NCI-H1105 (cell line): ENCODE measurements at places on chromosomes 2 and 18.

DNA sequence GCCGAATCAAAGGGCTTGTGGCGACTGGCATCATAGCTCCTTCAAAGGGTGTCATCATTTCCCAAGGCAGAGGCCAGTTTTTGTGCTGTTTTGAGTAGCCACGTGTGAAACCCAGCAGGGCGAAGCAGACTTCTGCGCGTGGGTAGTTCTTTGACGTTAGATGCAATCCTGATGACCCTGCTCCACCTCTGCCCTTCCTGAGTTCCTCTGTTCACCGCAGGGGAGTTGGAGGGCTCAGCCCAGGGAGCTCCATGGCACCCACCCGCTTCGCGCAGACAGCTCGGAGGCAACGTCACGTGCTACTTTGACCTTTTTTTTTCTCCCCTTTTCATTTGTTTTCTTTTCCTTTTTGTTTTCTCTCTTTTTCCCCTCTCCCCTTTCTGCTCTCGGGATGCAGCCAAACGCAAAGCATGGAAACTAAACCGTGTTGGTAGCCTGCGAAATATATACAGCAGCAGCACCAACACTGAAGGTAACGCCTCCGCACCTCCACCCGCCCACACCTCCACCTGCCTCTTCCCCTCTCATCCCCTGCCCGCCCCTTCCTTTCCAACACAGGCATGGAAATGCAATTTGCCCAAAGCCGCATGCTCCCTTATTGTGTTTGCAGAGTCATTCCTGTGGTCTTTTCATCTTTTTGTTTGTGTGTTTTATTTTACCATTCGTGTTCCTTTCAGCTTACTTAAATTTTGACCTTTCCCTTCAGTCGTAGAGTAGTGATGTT, 153.6 kb downstream of the GBX2 start:
- no peak for DNase-seq

GRCh38 chr2:214103276-214104001, 307.4 kb upstream of the VWC2L start:
- peak; percentile 90 for DNase-seq

DNA sequence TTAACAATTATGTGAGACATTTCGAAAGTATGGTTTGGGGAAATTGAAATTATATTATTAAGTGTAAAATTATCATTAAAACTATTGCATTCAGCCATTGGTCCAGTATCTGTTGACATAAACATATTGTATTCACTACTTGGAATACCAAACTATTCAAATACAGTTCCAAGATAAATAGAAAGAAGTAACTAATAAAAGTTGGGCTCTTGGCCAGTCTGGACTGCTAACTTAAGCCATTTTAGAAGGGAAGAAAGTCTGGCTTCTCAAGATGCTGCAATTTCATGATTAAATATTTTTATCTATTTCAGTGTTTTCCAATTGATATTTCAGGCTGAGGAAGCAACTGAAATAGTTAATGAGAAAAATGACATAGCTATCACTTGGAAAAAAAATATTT, 109.8 kb upstream of the CHRNA1 start:
- no peak for DNase-seq

- no peak for DNase-seq
These were observed 714 bp downstream of the RPIA start for GRCh38 chr2:88692187-88692586.

- DNase-seq, result no peak
These were observed 66.4 kb downstream of the UBE2E3 start for GRCh38 chr2:181046833-181047232.

- DNase-seq, result no peak
These were observed 168.7 kb downstream of the SETBP1 start for GRCh38 chr18:44849361-44849760.

- peak; percentile 46 for DNase-seq
These were observed 11.4 kb upstream of the DTNB start for GRCh38 chr2:25684577-25685473.

- DNase-seq, result no peak
These were observed 45.6 kb upstream of the ITGAV start for GRCh38 chr2:186544255-186544675.

DNA sequence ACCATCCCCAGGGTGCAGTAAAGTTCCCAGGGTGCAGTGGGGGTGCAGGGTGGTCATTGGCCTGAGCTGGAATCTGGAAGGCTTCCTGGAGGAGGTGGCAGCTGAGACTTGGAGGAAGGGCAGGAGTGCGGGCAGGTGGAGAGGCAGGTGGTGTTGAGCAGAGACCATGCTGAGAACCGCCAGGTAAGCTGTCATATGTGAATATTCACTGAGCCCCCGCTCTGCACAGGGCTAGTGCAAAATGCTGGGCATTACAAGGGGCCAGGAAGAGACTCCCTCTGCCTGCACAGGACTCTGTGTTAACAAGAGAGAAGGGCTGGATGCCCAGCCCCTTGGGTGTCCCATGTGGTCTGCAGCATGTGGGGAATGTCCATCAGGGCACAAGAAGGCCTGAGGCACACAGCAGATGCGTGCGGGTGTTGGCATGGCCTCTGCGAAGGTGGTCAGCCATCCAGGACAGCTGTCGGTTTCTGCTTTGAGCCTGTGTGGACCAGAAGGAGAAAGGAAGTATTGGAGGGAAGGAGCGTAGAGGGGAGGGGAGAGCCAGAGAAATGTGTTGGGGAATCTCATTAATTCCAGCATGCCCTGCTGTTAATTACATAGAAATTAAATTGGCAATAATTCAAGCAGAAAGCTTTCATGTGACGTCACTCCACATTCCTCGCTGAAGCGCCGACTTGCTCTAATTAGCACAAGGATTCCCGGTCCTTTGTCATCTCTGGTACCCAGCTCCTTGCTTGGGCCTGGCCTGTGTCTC, 62.8 kb upstream of the OTOS start:
- no peak for DNase-seq

- no peak for DNase-seq
These were observed 147.3 kb downstream of the GREB1L start for GRCh38 chr18:21389283-21389682.

DNA sequence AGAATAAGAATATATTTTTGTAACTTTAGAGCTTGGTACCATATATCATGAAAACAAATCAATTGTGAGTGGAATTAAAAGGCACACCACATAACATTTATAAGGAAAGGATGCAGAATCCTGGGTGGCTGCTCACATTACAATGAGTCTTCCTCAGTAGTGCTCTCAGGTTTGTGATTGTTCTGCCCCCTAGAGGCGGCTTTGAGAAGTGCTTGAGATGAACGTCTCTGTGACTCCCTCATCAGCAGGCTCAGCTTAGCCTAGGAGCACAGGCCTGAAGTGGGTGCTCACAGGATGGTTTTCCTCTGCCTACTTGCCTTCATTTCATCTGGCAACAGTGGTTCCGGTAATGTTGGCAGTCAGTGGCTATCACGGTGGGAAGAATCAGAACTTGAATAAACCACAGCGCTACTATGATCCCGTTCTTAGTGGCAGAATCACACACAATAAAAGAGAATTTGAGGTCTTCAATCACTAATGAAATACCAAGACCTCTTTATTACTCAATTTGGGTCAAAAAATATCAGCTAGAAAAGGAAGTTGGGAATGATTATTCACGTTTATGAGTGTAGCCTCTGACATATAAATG, 38.1 kb upstream of the B4GALT6 start:
- peak; percentile 58 for DNase-seq

DNA sequence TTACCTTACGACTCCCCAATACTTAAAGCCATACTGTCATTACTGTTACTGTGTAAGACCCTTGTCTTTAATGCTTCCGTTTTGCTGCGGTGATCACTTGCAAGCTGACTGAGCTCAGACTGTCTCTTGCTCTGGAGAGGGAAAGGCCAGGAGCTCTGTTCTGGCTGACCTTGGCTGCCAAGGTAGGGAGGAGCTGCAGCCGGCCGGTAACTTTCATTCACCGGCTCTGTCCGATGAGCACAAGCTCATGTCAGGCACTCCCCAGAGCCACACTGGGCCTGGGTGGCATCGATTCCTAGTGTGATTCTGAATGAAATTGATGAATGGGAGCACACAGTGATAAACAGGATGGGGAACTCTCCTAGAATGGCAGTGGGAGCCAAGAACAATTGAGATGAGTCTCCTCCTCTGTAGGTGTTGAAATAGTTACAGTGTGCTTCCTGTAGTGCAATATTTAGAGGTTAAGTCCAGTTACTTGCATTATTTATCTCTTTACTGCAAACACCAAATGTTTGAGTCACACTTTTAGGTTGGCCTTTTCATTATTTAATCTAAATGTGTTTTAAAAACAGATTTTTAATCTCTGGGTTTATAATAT, 100.9 kb downstream of the ATP9B start:
- no peak for DNase-seq

DNA sequence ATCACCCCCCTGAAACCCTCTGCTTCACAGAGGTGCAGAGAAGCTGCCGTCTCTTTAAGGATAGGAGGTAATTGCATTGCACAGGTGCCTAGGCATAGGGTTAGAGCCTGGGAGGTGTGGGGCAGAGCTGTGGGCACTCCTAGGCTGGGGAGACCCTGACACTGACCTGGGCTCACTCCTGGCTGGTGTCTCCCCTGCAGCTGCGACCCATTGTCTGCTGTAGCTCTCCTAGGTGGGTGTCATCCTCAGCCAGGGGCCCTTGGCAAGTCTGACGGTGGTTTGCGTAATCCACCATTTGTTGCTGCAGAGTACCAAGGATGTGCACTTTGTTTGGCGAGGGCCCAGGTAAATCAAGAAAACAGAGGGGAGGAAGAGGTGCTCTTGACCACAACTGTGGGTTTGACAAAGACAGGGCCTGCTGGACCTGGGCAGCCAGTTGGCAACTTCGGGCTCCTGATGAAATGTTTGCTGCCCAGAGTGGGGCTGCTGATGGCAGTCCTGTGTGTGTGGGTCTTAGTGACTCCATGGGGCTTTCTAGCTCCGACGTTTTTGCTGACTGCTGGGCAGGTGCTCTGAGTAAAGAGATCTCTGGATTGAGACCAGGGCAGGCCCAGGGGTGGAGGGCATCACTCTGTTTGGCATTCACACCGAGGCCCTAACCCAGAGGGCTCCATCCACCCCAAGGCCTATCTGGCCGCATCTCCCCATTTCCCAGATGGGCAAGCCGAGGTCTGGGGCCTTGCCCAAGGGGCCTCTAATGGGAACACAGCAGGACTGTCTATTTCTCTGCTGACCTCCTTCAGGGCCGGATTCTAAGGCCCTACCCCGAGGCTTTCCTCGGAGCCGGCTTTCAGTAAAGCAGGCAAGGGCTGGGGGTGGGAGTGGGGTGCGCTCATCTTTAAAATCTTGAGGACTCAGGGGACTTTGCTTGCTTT, 67.7 kb downstream of the EDAR start:
- no peak for DNase-seq

DNA sequence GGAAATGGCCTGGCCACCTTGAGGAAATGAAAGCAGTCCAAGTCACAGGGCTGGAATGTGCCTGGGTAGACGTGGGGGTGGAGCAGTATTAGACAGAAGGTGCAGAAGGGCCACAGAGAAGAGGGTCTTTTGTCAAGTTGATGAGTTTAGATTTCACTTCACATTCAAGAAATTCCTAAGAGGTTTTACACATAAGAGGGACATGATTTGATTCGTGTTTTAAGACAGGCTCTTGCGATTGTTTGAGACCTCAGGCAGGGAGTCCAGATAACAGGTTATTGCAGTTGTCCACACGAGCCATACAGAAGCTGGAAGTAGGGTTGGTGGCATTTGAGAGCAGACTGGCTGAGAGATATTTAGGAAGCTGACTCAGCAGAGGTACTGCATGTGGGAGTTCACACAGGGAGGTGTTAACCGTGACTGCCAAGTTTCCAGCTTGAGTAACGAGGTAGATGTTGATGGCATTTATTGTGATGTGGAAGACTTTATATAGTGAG, 64.6 kb downstream of the NEB start:
- DNase-seq, result no peak
